NCI-H1417 treated with DMSO at 0.1 percent for 48 hours (cell line): ENCODE measurements at places on chromosomes 16 and 17.

GRCh38 chr17:28925912-28926365 is 23.1 kb upstream of the DHRS13 start:
- no peak for DNase-seq

DNA sequence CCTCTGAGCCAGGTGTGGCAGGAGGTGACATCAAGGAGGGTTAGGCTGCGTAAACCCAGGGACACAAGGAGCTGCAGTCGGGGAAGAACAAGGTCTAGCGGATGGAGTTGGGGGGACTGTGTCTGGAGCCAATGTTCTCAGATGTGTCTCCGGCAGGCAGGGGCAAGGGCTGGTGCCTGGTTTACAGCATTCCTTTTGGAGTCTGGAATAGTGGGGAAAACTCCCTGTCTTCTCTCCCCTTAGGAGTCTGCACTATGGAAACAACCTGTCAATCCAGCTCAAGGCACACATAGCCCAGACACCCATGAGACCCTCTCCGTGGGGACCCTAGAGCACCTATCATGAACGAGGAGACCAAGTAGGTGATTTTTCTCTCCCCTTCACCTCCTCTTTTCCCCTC is 27.5 kb downstream of the NLRC5 start:
- no peak for DNase-seq

GRCh38 chr17:33342025-33342424 is 48.9 kb upstream of the ASIC2 start:
- no peak for DNase-seq

- DNase-seq, result no peak
Measured at GRCh38 chr16:58243528-58244004, 45.7 kb upstream of the CSNK2A2 start.

GRCh38 chr16:83799336-83799735 is 8.4 kb upstream of the HSBP1 start:
- DNase-seq, result no peak

DNA sequence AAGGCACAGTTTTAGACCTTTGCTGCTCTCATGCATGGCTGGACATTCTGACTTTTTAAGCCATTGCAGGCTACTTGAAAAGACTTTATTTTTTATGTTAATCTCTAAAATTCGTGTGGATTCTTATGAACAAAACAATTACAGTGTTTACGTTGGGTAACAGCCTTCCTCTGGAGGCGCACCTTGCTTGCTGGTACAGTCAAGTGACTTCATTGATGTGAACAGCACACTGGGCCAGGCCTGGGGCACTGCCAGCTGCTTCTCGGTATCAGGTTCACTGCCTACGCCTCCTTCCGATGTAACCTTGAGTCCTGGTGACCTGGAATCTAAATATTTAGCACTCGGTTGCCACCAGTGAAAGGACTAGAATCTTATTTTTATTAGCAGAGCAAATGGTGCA is 27.8 kb downstream of the MARCHF10 start:
- DNase-seq, result no peak

GRCh38 chr17:18004345-18004744 is 31.7 kb downstream of the DRC3 start:
- DNase-seq, result no peak

- no peak for DNase-seq
Measured at GRCh38 chr16:79887541-79888540, 287.3 kb upstream of the MAF start.
